CMK (cell line): ENCODE measurements at places on chromosomes 16 and 17.

- DNase-seq: no peak
These were observed 19.3 kb downstream of the NMRAL1 start for GRCh38 chr16:4455081-4455480.

- DNase-seq: no peak
These were observed 20.1 kb upstream of the KRT19 start for GRCh38 chr17:41547921-41548843.

GRCh38 chr17:34532281-34533065 lies 46.9 kb upstream of the TMEM132E start:
- DNase-seq: no peak

- no peak for DNase-seq
These were observed 79.9 kb downstream of the ZNF18 start for GRCh38 chr17:11917415-11917814.

DNA sequence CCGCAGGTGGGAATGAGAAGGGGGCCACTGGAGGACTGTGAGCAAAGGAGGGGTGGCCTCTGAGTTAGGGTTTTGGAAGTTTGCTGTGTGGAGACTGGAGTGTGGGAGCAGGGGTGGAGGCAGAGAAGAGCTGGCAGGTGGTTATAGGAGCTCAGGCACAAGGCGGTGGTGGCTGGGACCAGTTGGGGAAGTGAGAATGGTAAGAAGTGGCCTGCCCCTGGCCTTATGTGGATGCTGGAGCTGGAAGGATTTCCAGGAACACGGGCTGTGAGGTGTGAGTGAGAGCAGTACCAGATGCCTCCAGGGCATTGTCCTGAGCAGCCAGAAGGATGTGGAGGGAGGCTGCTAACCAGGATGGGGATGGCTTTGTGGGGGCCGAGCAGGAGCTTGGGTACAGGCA lies 277.2 kb downstream of the SNX29 start:
- no peak for DNase-seq

GRCh38 chr17:17408236-17408794 lies 68.5 kb upstream of the MED9 start:
- DNase-seq: no peak

- no peak for DNase-seq
These were observed 1.3 kb upstream of the MTSS2 start for GRCh38 chr16:70687102-70687511.

GRCh38 chr17:79668344-79669250 lies 57.7 kb upstream of the RBFOX3 start:
- DNase-seq: no peak

DNA sequence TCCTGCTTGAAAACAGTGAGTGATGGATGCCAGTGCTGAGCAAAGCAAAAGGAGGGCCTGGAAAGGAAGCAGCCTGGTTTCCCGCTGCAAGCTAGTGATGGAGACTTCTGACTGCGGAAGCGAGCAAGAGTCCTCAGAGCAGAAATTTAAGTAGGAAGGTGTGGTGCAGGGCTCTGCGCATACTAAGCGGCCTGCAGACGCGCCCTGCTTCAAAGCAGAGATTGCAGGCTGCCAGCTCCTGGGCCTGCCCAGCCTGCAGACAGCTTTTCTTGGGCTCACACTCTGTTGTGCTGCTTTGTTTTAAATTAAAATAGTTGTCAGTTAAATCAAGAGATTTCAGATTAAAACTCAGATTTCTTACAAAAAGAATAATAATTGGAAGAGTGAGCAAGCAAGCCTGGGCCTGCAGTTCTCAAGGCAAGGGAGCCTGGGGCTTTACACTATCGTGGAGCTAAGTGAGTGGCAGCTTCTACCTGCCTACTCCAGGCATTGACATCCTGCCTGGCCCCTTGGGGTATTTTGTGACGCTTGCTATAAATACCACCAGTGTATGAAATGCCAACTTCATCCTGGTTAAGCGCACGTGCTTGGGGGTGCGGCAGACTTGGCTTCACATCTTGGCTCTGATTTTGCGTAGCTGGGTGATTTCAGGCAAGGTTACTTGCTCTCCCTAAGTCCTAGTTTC lies 237.3 kb downstream of the XYLT1 start:
- no peak for DNase-seq

DNA sequence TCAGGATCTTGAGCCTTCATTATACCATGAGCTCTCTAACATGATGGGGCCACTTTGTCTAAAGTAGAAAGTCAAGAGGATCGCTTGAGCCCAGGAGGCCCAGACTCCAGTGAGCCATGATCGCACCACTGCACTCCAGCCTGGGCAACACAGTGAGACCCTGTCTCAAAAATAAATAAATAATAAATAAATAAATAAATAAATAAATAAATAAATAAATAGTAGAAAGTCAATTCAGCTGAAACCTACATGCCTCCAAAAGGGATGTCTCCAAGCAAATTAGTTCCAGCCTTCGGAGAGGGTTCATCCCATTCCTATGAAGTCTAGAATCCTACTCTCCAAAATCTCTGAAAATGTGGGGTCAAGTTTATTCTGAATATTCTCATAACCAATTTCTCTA lies 26.0 kb downstream of the C17orf67 start:
- no peak for DNase-seq

DNA sequence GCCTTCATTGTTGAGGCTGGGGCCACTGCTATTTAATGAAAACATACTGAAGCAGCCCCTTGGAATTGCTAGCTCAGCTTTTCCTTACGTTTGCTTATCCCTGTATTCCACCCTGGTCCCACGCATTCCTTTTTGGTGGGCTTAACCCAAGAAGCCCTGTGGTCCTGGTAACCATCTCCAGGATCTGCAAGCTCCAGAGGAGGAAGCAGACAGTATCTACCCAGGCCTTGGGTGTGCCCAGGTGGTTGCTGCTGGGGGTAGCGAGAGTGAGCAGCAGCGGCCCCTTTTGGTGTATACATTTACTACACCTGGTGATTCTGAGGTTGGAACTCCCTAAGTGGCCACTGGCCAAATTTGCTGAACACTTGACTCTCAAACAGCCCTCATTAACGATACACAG lies 97.7 kb downstream of the CBLN1 start:
- DNase-seq: no peak

- DNase-seq: no peak
These were observed 30.0 kb upstream of the KDM6B start for GRCh38 chr17:7803981-7804380.

GRCh38 chr16:57191056-57191571 lies 5.0 kb downstream of the RSPRY1 start:
- no peak for DNase-seq

- no peak for DNase-seq
These were observed 136.6 kb downstream of the RPTOR start for GRCh38 chr17:80681215-80681614.

DNA sequence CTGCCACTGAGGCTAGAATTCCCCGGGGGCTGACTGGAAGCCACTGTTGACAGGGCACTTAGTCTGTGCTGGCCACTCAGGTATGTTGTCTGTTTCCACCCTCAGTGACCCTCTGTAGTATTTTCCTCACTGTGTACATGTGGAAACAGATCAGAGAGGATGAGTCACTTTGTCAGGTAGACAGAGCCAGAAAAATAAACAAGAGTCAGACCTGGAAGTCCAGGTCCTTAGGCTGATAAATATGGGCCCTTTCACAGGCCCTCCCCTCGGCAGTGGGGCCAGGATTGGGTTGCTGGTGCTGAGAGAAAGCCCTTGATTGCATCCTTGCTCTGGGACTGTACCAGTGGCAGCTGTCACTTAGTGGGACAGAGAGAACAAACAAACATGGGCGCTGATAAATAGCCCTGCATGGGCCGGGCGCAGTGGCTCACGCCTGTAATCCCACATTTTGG lies 21.3 kb downstream of the PGS1 start:
- no peak for DNase-seq

DNA sequence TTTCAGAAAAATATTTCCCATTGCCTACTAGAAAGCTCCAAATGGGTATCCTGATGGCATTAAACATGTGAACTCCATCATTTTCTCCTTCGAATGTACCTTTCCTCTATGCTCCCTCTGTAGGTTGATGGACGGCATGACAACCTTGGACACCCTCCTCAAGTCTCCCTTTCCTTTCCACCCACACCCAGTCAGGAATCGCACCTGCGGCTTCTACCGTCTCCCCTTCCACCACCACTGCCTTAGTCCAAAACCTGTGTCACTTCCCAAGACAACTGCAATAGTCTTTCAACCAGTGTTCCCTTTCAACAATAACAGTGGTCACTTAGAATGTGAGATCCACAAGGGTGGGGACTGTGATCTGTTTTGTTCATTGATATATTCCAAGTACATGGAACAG lies 233.1 kb upstream of the AXIN2 start:
- DNase-seq: no peak

- DNase-seq: no peak
These were observed 98.9 kb upstream of the DYNLRB2 start for GRCh38 chr16:80441935-80442334.

GRCh38 chr17:42518755-42519545 lies 17.1 kb upstream of the NAGLU start:
- DNase-seq: peak; percentile 91

- DNase-seq: no peak
These were observed 36.5 kb downstream of the ACTG1 start for GRCh38 chr17:81476097-81476496.

DNA sequence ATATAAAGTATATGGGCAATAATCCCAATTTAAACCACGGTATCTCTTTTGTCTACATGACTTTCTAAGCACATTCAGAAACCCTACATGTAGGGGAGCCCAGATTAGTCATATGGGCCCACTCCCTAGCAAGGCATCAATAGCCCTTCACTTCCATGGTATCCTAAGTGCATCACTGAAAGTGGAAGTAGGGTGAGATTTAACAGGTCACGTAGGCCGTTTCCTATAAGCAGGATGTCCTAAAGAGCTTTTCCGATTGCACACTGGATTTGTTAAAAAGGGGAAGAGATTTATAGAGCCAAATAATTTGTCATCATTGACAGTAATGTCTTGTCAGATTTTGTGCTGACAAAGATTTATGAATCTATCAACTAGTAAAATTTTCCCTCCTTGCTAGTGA lies 39.0 kb downstream of the CA4 start:
- no peak for DNase-seq

- DNase-seq: no peak
These were observed 1.5 kb upstream of the MAPK7 start for GRCh38 chr17:19376811-19377210.

DNA sequence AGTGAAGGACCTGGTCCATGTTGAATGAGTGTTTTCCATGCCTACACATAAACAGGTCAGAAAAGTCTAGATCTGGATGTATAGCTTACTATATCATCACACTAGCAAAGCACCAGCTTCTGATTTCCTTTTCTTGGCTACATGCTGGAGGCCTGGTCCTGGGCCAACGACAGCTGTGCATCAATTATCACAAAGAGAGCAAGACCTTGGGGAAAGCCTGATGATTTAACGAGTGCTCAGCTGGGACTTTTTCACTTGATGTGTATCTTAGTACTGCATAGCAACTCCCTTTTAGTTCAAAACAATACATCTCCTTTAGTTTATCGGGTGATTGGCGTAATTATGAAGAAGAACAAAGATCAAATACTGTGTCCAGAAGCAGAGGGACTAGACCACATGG lies 358.2 kb downstream of the KIF2B start:
- no peak for DNase-seq

DNA sequence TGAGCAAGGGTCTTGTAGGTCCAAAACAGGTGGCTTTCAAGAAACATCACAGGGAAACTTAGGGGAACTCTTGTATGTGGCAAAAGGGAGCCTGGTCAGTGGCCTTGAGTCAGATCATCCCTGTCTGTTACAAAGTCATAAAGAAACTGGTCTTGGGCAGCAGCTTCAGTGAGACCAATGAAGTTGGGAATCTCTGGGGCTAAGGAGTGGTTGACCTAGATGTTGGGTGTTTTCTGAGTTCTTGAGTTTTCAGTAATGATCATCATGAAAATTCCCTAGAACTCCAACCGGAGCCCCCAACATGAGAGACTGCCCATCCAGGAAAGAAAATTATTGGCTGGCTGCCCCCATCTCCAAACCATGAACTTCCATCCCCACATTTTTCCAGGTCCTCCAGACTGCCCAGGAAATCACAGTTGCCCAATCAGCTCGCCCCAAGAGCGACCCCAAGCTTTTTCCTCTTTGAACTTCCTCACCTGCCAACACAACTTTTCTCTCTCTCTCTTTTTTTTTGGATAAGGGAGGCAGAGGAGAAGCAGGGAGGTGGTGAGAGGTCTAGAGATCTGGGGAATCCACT lies 3.9 kb downstream of the CCR7 start:
- no peak for DNase-seq

DNA sequence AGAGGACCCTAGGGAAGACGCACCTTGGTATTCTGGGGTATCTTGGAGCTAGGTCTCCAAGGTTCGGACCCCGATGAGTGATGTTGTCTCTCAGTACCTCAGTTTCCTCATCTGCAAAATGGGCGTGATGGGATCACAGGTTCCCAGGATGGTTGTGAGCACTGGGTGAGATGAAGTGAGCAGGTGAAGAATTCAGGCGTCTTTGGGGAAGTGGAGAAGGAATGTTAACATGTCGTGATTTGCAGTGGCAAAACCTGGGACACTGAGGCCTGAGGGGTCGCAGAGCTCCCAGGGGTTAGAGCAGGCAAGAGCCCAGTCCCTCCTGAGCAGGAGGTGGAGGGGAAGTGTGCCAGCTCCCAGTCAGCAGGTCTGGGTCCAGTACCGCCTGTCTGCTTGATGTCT lies 215.1 kb upstream of the GSE1 start:
- DNase-seq: no peak

GRCh38 chr17:33421933-33422332 lies 128.8 kb upstream of the ASIC2 start:
- no peak for DNase-seq

- DNase-seq: no peak
These were observed 3.3 kb upstream of the NACA2 start for GRCh38 chr17:61594294-61594825.

DNA sequence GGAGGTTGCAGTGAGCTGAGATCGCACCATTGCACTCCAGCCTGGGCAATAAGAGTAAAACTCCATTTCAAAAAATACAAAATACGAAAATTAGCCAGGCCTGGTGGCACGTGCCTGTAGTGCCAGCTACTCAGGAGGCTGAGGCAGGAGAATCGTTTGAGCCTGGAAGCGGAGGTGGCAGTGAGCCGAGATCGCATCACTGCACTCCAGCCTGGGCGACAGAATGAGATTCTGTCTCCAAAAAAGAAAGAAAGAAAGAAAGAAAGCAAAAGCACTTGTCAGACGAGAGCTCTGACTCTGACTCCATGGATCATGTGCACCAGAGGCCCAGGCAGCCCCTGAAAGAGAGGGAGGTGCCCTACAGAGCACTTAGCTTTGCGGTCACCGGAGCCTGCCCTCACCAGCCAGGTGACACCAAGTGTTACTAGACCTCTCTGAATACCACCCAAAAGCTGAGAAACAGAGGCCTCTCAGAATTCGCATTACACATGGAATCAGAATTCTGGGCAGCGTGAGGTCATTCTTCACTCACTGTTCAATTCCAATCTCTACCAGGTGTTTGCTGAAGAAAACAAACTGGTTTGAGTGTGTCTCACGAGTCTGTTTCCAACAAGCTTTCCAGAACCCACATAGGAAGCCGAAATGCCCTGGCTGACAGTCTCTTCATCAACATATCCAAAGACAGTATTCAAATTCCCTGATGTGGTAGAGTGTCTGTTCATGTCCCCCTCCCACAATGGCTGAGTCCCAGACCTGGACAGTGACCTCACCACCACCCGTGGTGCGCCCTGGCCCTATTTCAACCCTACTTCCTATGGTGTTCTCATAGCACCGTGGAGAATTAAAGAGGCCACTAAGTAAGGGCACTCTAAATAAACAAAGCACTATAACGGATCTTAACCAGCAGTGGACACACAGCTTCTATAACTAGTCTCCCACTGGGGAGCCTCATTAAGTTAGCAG lies 1.5 kb downstream of the FLCN start:
- DNase-seq: no peak

- no peak for DNase-seq
These were observed 6.3 kb downstream of the ESRP2 start for GRCh38 chr16:68229431-68230175.

- no peak for DNase-seq
These were observed 120.3 kb downstream of the KATNIP start for GRCh38 chr16:27670071-27670810.
